Endothelial cell (in vitro differentiated cells): ENCODE measurements at places on chromosomes 13 and 19. TPM values are rescaled to one million over a fixed set of nuclear protein-coding genes. Genes with fewer than 3 reads are reported as not detected.

Gene FSD1
- 19.0 TPM for total RNA-seq

DNA sequence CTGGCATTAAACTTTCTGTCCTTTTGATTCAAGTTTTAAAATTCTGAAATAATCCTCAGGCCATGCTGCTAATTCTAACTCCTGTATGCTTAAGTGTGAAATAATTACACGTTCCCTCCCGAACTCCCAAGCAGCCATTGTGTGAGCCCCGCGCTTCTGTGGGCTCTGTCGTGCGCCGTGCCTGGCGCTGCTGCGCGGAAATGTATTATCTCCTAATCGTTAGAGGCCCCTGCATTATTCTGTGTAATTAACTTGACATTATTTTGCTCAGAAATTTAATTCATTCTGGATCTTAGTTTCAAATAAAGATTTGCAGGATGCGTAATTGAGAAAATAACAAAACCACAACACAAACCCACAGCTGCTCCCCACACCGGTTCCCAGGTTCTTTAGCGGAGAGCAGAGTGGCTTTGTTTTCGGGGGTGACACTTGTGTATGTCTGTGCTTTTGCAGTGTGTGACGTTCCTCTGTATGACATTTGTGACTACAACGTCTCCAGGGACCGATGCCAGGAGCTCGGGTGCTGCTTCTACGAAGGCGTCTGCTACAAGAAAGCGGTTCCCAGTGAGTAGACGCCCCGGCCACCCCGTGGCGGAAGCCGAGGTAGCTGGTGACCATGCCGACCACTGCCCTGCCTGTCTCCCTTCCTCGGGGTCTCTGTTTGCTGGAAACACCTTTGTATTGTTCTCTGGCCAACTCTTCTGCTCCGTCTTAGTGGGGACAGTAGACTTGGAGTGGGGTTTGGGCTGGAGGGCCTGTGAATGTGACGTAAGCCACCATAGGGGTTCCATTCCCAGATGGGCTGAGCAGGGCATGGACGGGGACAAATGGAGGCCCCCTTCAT is 7.5 kb downstream of the TEX29 start:
- DNase-seq, result no peak
- H3K4me1 ChIP-seq, result no peaks in the 10 kb centered on the region
- peak overlapping the region; percentile 49 for H3K4me3 ChIP-seq
- H3K27me3 ChIP-seq, result peaks cover 29% of the 10 kb centered on the region
- peaks cover 7% of the 10 kb centered on the region for H3K36me3 ChIP-seq

- H3K4me1 ChIP-seq, result peaks cover 4% of the 10 kb centered on the region
- DNase-seq, result no peak
- H3K27me3 ChIP-seq, result peaks cover 2% of the 10 kb centered on the region
- no peaks in the 10 kb centered on the region for H3K36me3 ChIP-seq
These were observed 239.1 kb downstream of the KLF12 start for GRCh38 chr13:73894995-73895571.

GRCh38 chr13:52847682-52848432 is 583 bp downstream of the PCDH8 start:
- H3K27me3 ChIP-seq, result peaks cover 35% of the 10 kb centered on the region
- no peak overlapping the region for H3K4me3 ChIP-seq
- H3K36me3 ChIP-seq, result no peaks in the 10 kb centered on the region
- H3K4me1 ChIP-seq, result peaks cover 27% of the 10 kb centered on the region
- H3K27ac ChIP-seq, result no peak overlapping the region
- peak; percentile 9 for DNase-seq

GRCh38 chr13:74528734-74529513 is 394.7 kb upstream of the KLF12 start:
- no peaks in the 10 kb centered on the region for H3K4me1 ChIP-seq
- H3K4me3 ChIP-seq, result no peak overlapping the region
- H3K27ac ChIP-seq, result no peak overlapping the region
- no peak for DNase-seq
- H3K36me3 ChIP-seq, result no peaks in the 10 kb centered on the region

DNA sequence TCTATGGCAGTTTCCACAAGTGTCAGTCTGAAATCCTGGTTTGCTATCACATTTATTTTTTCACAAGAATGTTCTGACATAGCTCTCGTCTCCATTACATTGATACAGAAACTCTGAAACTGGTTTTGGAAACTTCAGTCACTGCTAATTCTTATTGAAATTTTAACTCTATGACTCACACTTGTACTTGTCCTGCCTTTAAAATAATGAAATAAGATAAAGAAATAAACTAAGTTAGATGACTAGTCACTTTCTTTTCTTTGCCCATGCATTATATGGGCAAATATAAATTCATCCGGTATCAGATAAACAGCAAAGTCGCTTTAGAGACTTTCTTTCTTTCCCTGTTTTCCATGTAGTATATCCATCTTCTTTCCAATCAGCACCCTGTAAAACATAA is 257.5 kb downstream of the PCDH9 start:
- no peak overlapping the region for H3K4me3 ChIP-seq
- no peaks in the 10 kb centered on the region for H3K27me3 ChIP-seq
- no peak overlapping the region for H3K27ac ChIP-seq
- DNase-seq, result no peak
- H3K4me1 ChIP-seq, result no peaks in the 10 kb centered on the region
- H3K36me3 ChIP-seq, result no peaks in the 10 kb centered on the region
